ENCODE measurements at places on chromosomes 11 and 22.

DNA sequence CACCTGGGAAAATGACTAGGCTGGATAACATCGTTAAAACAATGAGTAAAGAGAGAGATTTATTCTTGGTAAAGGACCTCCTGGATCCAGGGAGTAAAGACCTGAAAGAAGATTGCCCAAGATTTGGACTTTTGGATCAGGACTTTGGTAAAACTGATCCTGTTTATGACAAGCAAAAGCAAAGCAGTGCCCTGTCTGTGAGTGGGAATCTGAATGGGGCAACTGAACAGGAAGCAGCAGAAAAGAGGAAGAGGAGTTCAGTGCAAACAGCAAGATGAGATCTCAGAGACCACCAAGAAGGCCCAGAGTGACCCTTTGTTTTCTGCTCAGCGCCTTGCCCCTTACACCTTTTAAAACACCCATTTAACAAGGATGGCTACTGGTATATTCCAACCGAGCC, 122.0 kb downstream of the VPREB1 start:
- no peak for DNase-seq

DNA sequence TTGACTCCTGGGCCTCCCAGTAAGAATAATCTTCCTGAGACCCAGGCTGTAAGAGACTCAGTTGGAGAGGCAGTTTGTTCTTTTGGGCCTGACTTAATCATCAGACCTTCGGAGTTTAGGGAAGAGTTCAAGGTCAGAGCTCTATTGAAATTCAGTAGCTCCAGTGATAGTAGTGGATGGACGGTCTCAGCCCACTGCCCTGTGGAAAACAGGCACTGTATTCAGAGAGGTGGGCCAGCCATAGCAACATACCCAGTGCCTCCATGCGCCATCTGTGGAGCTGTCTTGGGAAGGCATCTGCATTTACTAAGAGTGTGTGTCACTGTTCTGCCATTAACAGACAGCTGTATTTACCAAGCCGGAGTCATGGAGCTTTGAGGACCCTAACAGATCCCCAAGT, 2.9 kb downstream of the SMARCB1 start:
- DNase-seq = peak; percentile 27

DNA sequence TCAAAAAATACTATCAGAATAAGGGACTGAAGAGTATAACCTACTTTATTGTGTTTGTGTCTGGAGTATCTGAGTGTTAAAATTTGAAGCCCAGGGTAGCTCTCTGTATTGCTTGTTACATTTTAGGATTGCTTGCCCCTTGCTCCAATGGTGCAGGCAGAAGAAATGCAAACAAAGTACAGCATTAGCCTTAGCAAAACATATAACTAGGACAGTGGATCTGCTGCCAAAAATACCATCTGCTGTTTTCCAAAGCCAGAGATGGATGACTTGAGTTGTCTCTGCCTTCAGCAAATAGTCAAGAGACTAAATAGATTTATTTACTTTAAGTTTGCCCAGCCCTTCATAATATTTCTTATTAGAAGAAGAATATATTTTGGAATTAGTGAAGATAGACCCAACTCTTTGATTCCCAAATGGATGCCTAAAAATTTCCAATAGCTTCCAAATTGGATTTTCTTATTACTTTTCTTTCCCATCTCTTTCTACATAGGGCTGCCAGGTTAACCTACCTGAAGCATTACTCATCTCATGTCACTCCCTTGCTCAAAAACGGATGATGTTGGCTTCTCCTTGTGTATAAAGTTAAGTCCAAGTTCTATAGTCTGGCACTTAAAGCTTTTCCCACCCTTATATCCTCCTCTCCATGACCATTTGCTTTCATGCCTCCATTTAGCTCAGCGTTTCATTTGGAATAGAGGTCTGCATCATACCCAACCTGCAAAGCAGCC, 66.3 kb downstream of the LDLRAD3 start:
- DNase-seq = peak; percentile 91

DNA sequence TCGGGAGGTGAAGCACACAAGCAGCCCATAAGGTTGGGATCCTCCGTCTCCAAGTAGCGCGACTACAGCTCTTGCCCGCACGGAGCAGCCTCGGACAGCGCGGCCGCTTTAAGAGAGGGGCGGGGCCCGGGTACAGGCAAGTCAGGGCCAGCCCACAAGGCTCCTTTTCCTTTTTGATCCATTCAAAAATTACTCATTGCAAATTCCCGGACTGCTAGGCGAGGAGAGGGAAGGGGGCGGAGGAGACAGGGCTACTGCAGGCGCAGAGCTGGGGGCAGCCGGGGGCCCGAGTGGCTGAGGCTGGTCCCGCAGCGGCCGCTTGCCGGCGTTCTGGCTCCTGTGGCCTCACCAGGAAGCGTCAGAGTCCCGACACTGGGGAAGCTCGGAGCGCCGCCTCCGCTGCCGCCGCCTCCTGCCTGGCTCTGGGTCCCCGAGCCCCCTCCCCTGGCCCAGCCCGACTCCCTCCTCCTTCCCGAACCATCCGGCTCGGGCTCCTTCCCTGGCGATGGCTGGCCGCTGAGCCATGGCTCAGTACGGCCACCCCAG, at the start of gene UBASH3B:
TSS of gene UBASH3B (plus strand) at position 196 of the 546 bp plus-strand sequence. CDS start at position 524, 328 bp downstream.
- peak; percentile 76 for DNase-seq

- DNase-seq = no peak
Observed at GRCh38 chr11:100638648-100639047, 48.4 kb upstream of the ARHGAP42 start.

GRCh38 chr22:41222846-41223507, 17.8 kb downstream of the CHADL start:
- DNase-seq = no peak

- DNase-seq = peak; percentile 73
Observed at GRCh38 chr11:57527056-57527631, 3.4 kb downstream of the TIMM10 start.

DNA sequence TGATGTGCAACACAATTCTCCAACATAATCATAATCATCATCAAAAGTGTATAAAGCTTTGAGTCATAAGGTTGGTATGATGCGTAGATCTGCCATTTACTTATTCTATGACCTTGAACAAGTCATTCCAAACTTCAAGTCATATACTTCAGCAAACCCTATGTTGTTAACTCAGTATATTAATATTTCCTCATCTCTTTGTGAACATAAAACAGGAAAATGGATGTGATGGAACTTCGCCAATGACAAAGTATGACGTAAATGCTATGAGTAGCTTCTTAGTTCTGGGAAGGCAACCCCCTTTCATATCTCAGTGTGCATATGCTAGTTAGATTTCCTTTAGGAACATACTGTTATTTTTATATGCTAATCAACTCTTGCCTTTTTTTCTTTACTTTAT, 102.7 kb upstream of the ANO3 start:
- DNase-seq = no peak

DNA sequence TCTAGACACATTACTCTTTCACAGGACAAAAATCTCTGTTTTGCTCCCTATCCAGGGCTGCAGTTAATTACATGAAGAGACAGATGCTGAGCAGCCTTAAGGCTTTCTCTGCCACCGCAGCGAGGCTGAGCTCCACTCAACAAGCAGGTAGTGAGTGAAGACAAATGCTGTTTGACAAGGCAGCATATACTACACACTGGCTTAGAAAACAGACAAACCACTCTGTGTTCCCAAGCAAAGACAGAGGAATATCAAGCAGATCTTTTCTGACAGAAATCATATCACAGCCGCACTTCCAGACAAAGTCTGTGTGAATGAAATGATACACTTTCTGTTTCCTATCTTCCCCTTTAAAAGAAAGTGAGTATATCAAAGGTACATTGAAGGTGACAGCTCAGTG, 368.1 kb downstream of the DCDC1 start:
- peak; percentile 94 for DNase-seq

GRCh38 chr22:28715611-28716010, 26.0 kb downstream of the CHEK2 start:
- DNase-seq = no peak

GRCh38 chr11:1639666-1640065, 10.1 kb downstream of the KRTAP5-5 start:
- no peak for DNase-seq

DNA sequence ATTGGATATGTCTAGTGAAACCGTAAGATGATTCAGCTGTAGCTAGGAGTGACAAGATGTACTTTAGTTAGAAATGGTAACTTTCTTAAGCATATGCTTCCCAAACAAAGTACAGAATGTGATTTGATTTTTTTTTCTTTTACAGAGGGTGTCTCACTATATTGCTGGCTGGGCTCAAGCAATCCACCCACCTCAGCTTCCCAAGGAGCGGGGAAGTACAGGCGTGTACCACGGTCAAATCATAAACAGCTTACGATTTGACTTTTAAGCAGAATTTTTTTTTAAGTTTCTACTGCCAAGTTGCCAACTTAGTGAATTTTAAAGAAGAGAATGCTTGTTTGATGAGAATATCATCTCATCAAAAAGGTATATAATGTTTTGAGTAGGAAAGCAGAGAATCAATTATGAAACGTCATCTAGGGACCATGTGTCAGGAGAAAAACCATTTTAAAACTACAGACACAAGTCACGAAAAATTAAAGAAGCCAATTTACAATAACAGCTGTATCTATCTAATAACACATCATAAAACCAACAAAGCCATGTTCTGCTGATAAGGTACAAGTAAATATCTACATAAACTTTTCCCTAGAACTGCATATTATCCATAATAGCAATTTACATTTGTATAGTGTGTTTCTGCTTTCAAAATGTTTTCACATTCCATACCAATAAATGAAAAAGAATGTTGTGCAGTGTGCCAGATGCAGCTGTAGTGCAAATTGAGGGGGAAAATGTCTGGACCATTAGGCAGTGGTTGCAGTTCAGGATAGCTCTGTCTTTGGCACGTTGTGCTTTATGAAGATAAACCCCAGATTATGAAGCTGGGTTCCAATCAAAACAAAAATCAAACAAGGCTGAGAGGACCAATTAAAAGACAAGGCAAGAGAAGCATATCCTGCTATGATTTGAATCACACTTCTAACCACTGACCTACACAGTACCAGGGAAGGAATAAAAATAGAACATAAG, 33.7 kb upstream of the USP47 start:
- no peak for DNase-seq
